Stimulated activated CD4-positive, alpha-beta T cell treated with anti-CD3 and anti-CD28 coated beads, Interleukin-4, amount 100 ng/mL, for 4 hours (primary cell): ENCODE measurements at places on chromosomes 13 and 19.

DNA sequence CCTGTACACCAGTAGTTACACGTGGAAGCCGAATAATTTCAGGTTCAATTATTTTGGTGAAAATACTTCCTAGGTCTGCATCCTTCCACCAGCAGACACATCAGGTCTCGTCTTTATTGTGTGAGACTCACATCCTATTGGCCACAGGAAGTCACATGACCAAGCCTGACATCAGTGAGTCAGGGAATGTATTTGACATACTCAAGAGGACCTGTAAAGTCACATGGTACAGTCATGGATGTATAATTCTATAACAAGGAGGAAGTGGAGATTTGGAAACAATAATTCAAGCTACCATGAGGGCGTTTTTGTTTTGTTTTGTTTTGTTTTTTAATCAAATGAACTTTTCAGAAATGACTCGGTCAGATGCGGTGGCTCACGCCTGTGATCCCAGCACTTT is 9.3 kb upstream of the HIF3A start:
- no peak for DNase-seq

- DNase-seq: no peak
Observed at GRCh38 chr19:46288896-46289588, 7.8 kb upstream of the HIF3A start.

DNA sequence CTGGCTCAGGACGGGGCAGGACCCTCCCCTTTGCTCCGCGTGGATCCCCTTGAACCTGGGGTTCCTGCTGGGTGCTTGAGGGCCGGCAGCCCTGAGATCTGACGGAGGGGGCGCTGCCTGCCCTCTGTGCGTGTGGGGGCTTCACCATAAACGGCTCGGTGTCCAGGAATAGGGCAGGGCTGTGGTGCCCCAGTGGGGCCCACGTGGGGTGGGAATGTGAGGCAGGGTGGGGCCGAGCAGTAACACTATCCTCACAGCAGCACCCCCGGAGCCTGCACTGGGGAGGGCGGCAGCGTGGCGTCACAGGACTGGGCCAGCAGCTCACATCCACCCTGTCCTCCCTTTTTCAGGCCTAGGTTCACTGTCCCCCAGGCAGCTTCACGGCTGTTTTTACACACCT is 38.0 kb downstream of the GAS6 start:
- DNase-seq: no peak

- DNase-seq: no peak
Observed at GRCh38 chr13:30763786-30764413, 28.6 kb downstream of the ALOX5AP start.

- no peak for DNase-seq
Observed at GRCh38 chr13:20258963-20259288, 26.8 kb upstream of the GJB6 start.

GRCh38 chr19:2083174-2083854 is 12.8 kb downstream of the MOB3A start:
- peak; percentile 57 for DNase-seq

GRCh38 chr13:34148359-34148758 is 330.4 kb downstream of the RFC3 start:
- no peak for DNase-seq

DNA sequence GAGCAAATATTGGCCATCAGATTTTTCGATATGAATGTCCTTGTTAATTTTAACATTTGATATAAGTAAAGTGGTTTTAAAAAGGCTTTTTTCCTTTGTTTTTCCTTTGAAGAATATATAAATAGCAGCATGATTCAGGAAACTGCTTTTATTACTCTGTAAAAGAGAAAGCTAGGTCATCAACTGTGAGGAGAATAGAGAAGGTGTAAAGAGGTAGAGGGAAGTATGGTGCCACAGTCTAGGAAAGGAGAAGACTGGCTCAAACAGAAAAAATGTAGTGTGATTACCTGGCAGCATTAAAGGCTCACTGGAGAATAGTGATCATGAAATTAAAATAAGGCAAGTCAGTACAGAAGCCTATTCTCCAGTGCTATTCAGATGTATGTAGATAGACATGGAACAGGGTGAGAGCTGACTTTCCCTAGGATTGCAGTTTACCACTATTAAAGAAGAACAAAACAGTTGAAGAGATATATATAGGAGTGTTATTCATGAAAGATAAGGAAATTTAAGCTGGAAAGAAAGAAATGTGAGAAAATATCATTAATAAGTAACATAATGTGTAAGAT is 1115.9 kb upstream of the PCDH9 start:
- no peak for DNase-seq

DNA sequence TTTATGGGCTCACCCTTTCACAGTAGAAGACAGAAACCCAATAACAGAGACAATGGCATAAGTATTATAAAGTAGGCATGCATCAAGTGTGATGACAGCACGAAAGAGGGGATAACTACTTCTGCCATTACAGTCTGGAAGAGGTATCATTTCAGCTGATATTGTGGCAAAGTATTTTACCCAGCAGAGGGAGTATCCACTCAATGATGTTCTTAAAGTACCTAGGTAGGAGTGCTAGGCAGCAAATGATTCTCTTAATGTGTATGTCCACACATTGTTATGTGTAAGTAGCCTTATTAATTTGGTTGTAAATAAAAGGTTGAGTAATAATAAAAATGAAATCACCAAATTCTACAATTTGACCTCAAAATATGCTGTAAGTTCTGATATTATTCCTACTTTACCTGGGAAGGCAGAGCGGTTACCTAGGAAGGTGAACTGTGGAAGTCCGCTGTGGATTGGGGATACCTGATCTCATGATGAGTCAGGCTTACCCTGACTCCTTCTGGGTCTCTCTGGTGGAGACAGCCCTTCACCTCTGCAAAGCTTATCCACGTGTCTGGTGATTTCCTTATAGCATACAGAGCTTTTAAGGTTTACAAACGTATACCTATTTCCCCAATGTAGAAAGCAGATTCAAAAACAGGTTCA is 4.1 kb upstream of the UBAC2 start:
- DNase-seq: no peak

GRCh38 chr13:107070792-107071191 is 502.9 kb upstream of the ARGLU1 start:
- no peak for DNase-seq

GRCh38 chr19:28497137-28497536 is 715.8 kb downstream of the UQCRFS1 start:
- DNase-seq: no peak

- DNase-seq: no peak
Observed at GRCh38 chr13:33945477-33945876, 127.5 kb downstream of the RFC3 start.

DNA sequence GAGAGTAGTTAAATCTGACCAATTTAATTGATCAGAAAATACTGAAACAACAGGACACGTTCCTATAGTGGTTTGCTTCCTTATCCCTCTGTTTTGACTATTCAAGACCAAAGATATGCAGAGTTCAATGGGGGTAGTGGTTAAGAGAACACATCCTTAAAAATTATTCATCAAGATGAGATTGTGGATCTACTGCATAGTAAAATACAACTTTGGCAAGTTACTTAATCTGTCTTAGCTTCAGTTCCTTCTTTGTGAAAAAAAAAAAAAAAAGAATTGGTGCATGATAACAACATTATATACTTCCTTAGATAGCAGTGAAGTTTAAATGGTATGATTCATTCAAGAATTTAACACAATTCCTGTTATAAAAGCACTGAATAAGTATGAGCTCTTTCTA is 552.1 kb downstream of the DCT start:
- no peak for DNase-seq

GRCh38 chr13:50463719-50464118 is 379.8 kb downstream of the DLEU7 start:
- DNase-seq: no peak
